ENCODE measurements at places on chromosomes 5 and 9.
A peak's percentile ranks its signal among the peaks of the same experiment; 100 is the strongest.

DNA sequence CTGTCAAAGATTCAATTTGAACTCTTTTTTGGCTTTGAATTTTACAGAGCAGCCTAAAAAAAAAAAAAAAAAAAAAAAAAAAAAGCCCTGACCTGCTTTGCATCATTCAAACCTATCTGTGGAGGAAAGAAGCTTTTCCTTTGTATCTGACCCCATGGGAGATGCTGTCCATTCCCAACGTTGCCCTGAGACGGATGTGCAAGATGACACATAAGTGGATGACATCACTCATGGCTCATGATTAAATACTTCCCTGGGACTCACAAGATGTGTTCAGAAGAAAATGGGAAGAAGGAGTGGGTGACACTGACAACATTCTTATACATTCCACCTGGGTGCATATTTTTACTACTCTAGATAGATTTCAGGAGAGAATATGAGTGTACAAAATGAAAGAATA lies 245.7 kb upstream of the ELAVL2 start:
- DNase-seq = no peak

DNA sequence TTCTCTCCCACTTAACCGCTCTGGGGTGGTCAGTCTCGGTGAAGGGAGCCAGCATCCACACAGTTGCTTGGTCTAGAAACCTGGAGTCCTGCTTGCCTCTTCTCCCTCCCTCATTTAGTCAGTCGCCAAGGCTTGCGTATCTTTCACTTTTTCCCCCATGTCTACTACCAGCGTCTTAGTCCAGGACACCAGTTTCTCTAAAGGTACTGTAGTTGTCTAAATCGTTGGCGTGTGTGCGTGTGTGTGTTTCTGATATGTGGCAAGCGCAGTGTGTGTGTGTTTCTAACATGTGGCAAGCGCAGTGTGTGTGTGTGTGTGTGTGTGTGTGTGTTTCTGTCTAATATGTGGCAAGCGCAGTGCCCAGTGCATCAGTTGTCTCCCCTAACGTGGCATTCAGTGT lies 641 bp downstream of the ATP6V1G1 start:
- DNase-seq = no peak

DNA sequence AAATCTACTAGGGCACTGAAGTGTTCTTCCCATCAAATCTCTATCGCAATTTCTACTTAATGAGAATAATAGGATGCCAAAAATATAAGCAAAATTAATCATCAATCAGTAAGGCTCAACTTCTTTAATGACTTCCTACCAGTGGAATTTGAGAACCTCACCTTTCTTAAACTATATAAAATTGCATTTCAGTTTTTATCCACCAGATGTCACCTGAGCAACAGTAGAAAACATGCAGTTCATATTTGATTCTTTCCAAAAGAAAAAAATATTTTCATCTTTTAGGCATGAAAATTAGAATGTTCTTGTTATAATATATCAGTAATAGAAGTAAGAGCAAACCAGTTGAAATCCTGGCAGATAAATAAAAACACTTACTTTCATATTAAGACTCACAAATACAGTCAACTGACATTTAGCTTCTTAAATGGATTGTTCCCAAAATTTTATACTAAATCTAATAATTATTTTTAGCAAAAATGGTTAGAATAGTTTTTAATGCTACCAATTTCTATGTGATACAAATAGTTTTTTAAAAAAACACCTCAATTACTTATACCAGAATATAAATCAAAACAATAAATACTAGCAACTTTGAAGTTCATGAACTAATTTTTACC lies 13.4 kb upstream of the CCDC112 start:
- no peak for DNase-seq

GRCh38 chr5:133662578-133662977 lies 50.2 kb upstream of the FSTL4 start:
- no peak for DNase-seq

DNA sequence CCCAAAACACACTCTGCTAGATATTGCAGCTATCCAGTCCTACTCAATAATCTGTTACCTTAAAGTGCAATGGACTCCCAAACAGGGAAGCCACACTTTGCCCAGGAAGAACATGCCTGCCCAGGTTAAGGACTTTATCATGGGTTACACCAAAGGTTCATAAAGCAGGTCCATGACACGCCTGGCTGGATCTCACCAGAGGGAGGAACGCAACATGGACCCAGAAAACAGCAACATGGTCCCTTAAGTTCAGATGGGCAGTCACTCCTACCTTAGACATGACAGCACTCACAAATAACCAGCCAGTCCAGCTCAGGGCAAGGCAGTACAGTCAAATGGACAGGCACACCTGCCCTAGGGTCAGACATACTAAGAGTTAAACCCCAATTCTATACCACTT lies 3.8 kb downstream of the P4HA2 start:
- DNase-seq = no peak

- no peak for DNase-seq
Measured at GRCh38 chr9:87556821-87557220, 59.2 kb downstream of the DAPK1 start.

DNA sequence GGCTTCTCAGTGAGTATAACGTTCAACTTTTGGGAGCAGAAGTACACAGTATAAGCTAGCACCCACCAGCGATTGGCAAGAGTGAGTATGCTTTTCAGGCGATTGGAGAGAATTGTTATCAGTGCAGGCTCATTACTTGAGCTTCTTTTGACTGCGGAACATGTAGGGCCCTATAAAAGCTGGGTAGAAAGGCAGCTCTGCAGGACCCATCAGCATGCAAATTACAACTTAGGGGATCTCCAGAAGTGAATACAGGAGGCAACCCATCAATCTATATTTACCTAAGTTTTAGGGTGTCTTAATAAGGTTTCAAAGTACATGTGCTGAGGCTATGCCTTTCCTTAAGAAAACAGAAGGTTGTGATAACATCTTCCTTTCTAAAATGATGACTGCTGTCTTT lies 225.0 kb downstream of the MLLT3 start:
- no peak for DNase-seq

- DNase-seq = no peak
Measured at GRCh38 chr9:134720136-134720753, 78.6 kb downstream of the COL5A1 start.

GRCh38 chr5:8848366-8848765 lies 697.5 kb downstream of the SEMA5A start:
- DNase-seq = no peak

GRCh38 chr9:93826209-93826608 lies 128.9 kb downstream of the BARX1 start:
- DNase-seq = peak; percentile 72

GRCh38 chr5:19862711-19863110 lies 125.3 kb downstream of the CDH18 start:
- DNase-seq = no peak

- no peak for DNase-seq
Measured at GRCh38 chr5:73911761-73912393, 285.9 kb downstream of the ARHGEF28 start.

GRCh38 chr9:18261181-18261580 lies 212.8 kb upstream of the ADAMTSL1 start:
- DNase-seq = no peak

DNA sequence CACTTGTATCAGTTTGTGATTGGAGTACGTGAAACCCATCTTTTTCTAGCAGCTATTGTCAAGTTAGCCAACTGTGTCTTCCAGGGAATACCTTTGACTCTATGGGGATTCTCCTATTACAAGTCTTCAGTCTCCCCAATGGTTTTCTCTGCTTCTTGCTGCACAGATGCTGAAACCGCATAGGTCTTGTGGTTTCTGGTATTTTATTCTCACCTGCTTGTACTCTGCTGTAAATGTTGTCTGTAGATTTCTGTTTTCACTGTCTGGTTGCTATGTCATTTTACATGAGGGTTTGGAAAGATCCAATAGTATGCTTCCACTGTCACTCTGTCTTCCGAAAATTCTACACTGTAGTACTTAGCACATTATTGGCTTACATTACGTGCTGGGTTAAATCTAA lies 1196.9 kb upstream of the C9orf72 start:
- no peak for DNase-seq

DNA sequence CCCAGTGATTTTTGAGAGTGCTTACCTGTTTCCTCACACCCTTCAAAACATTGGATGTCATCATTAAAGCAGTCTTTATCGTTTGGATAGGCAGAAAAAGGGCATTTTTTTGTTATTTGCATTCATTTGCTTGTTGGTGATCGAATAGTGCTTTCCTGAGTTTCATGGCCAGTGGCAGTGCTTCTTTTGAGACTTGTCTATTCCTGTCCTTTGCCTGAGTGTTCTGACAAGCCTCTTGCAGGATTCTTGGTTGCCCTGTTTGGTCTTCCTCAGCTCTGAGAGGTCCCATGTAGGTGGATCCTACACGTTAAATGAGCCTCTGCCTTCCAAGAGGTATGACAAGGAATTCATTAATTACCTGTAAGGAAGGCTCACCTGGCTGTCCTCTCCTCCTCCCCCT lies 52.8 kb downstream of the DAB2IP start:
- DNase-seq = no peak

GRCh38 chr9:117414906-117415331 lies at the start of gene ASTN2:
TSS of gene ASTN2 (minus strand) at chr9:117415057. CDS start at chr9:117414938, 119 bp downstream.
- peak; percentile 3 for DNase-seq

DNA sequence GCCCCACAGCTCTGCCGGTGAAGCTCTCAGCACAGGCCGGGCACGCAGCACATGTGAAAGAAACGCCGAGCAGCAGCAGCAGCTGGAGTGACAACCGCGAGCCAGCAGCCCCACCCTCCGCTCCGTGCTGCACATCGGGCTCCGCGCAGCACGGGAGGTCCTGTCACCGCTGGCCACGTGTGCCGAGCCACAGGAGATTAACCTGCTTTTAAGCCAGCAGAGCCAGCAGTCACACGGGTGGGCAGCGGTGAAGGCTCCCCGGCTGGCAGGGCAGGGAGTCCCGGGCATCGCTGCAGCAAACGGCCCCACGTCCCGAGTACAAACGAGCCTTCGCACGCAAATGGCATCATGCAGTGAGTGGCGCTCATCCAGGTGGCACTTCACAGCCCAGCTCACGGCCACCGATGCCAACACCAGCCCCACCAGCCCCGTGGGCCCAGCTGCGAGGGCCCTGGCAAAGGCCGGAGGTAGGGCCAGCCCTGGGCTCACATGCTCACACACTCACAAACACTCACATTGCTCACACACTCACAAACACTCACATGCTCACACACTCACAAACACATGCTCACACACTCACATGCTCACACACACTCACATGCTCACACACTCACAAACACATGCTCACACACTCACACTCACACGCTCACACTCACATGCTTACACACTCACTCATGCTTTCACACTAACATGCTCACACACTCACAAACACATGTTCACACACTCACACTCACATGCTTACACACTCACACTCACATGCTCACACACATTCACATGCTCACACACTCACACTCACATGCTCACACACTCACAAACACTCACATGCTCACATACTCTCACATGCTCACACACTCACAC lies 11.1 kb downstream of the CCDC187 start:
- no peak for DNase-seq

DNA sequence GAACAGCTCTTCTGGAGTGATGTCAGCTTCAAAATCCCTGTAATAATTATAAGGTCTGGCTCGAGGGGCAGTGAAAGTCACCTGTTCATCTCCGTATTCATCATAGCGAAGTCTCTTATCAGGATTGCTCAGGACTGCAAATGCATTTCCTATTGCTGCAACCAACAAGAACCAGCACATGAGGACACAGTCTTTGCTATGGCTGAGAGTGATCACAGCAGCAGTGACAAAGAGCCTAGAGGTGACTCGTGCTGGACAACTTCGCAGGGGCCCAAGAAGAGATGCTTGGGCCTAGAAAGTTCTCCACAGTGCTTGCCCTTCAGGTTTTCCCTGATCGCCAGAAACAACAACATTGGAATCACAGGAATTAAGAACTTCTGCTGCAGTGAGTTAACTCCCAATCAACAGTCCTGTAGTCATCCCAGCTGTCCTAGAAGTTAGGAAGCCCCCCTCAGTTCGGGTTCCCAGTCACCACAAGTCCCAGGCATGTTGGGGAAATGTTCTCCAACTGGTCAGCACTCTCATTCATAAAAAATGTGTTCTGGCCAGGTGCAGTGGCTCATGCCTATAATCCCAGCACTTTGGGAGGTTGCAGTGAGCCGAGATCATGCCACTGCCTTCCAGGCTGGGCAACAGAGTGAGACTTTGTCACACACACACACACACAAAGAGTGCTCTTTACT lies 13.0 kb downstream of the DNAJC18 start:
- no peak for DNase-seq

DNA sequence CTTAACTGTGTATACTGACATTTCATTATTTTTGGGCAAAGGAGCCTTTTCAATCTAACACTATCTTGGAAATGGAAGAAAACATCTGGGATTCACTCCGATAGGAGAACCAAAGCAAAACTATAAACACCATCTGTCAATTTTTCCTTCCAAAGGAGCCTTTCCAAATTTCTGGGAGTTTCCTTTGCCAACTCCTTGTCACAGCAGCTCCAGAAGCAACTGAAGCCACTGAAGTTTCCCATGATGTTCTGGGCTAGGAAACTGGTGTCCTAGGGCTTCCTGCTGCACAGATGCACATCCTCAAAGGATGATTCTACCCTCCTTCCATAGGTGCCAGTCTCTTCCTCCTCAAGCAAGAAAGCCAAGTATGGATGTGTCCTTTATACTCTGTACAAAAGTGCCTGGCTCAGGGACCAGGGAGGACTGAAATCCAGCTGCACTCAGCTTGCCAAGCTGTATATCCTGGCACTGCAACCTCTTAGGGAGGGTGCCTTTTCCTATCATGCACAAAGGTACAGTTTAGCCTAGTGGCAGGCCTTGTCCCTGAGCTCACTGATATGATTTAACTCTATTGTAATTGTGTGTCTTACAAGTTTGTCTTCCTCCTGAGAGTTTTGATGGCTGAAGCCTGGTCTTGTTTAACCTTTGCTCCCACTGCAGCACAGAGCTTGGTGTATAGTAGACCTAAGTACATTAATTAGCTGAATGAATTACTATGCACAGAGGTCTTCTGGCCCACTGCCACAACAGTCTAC lies 8.4 kb upstream of the UBAP1 start:
- DNase-seq = no peak

GRCh38 chr5:11400316-11400715 lies 503.9 kb downstream of the CTNND2 start:
- DNase-seq = no peak

- DNase-seq = peak; percentile 2
Measured at GRCh38 chr5:77031891-77032290, 1.7 kb downstream of the AGGF1 start.

DNA sequence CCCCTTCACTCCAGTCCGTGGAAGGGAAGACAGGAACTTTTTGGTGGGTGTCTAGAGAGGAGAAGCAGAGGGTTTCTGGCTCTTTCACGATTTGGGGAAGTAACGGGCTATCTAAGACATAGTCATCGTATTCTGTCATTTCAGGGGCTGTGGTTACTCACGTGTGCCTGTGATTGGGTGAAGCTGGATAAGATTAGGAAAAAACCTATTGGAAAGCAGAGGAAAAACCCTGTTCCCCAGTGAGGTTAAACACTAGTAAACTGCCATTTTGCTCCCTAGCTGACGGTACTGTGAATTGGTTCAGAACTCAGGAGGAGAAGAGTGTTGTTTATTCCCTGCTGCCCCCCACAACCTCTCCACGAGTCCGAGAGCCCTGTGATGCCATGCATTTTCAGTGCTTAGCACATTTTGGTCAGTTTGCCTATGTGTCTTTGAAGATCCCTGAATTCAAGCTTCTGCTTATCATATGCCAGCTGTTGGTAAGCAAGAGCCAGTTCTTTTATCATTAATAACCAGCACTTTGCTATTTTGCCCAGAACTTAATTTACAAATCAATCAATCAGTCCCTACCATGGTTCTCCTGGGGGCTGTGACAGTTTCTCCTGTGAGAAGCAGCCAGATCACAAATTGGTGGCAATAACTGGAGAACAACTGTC lies 45.1 kb upstream of the ROR2 start:
- DNase-seq = no peak

- no peak for DNase-seq
Measured at GRCh38 chr5:107646418-107646817, 24.3 kb downstream of the EFNA5 start.
